ENCODE measurements at places on chromosomes 7 and 10.

DNA sequence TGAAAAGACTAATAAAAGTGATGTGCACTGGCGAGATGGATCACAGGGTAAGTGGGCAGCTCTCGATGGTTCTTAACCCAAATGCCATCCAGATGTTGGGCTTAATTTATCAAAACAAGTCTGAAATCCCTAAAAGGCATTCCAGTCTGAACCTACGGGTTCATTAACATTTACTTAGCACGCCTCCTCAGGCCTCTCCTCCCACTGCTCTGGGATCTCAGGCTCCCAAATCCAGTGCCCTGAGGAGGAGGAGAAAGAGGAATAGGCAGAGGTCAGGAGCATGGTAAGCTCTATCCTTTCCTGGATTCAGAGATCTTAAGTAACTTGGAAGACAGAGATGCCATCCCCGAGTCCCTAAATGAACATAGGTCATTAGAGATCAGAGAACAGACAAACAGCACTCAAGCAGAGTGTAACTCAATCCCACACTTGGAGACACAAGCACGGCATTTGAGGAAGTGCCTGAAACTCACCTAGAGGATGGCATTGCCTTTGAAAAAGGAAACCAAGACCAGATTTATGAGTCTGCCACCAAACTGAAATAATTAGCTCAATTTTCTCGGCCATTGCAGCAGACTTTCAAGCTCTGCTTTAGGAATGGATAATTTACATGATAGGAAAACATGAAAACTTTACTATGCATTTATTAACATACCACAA, 140.9 kb downstream of the CXCL12 start:
- DNase-seq, result no peak

DNA sequence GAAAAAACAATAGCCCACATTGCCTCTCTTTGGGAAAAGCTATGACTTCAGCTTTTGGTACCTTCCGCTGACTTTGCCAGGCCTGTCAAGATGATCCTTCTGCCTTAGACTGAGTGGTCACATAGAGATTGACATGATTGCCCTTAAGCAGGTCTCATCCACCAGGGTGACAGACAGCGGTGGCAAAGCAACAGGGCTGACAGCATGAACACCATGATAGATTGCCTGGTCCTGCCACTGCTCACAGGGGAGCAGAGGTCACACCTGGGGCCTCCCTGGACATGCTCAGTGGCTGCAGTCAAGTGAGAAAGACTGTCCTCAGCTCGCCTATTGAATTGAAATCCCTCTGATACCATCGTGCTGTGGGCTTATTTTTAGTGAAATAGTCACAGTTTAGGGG, 1080.2 kb downstream of the KCNMA1 start:
- no peak for DNase-seq

DNA sequence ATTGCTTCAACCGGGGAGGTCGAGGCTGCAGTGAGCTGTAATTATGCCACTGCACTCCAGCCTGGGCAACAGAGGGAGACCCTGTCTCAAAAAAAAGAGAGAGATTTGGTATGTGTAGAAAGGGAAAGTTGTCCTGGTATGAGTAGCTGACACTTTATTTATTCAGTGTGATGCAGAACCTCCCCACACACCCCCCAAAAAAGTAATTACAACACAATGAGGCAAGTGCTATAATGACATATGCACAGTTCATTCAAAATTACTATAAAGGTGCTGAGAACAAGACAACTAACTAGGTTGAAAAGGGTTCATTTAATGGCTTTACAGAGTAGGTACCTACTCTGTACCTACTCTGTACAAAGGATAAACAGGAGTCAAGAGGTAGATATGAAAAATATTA, 80.2 kb downstream of the PDSS1 start:
- no peak for DNase-seq

DNA sequence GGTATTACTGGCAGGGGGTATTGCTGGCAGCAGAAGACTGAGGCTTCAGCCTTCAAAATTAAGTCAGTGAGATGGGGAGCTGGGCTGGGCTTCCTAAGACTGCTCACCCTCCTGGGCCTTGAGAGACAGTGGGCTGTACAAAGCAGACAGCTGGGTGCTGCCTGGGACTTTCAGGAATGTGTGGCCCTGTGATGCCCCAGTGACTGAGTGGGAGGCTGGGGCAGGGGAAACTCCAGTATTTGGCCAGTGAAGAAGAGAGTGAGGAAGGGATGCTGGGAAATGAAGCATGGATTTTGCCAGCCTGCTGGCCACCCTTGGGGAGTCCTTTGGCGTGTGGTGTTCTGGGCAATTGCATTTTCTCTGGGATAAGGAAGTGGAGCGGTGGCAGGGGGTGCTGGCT, 442 bp downstream of the ANKRD2 start:
- DNase-seq, result no peak

DNA sequence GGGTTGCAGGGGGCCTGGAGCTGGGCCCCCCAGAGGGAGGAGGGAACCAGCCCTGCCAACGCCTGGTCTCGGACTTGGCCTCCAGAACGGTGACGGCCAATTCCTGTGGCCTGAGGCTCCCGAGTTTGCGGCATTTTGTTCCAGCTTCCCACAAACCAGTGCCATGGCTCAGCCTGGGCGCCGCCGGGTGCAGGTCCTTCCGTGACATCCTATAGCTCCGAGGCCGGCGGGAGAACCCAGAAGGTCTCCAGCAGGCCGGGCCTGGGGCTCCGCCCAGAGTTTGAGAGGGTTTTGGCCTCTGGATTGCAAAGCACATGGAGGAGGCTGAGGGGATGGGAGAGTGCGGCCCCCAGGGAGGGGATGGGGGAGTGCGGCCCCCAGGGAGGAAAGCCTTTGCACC, 92.6 kb downstream of the UNCX start:
- no peak for DNase-seq

DNA sequence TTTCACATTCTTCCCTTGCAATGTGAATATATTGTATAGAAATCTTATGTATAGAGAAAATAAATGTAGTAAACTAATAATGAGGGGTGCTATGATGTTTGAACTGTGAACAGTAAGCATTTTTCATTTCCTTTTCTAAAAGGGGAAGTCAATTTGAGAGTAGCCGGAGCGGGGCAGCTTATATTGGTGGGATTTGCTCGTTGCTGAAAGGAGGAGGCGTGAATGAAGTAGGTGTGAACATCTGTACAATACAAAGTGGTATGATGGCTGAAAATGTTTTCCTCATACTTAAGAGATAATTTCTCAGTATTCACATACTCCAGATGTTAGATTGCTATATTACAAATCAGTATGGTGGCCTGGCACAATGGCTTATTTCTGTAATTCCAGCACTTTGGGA, 87.1 kb downstream of the SRI start:
- DNase-seq, result no peak

- no peak for DNase-seq
These were observed 400.5 kb downstream of the PTPRN2 start for GRCh38 chr7:158186864-158187693.

DNA sequence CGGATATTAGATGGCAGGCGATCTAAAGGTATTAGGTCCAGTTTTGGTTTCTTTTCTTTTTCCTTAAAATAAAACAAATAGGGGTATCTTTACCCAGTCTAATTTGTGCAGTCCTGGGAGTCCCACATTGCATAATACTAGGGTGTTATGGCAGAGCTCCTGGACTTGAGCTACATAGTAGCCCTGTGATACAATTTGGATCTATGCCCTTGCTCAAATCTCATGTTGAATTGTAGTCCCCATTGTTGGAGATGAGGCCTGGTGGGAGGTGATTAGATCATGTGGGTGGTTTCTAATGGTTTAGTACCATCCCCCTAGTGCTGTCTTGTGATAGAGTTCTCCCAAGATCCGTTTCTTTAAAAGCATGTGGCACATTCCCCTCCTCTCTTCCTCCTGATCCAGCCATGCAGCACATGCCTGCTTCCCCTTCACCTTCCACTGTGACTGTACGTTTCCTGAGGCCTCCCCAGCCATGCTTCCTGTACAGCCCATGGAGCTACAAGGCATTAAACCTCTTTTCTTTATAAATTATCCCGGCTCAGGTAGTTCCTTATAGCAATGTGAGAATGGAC, 141.9 kb downstream of the RPS24 start:
- DNase-seq, result no peak

GRCh38 chr7:150755473-150756099, 18.4 kb downstream of the GIMAP5 start:
- DNase-seq, result no peak

DNA sequence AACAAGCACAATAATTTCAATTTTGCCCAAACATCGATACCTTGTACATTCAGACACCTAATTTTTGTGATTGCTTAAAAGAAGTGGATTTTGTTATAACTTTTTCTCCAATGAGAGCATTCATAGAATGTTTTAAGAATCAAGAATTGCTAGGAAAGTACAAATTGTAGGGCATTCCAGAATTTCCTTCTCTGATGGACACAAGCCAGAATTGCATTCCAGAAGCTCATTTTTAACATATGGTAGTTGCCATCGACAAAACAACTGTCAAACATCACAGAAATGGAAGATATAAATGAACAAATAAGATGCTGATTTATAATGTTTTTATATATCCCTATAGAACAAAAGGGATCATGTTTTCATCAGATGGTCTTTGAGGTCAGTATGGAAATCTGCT, 258.4 kb upstream of the NPVF start:
- DNase-seq, result no peak

- DNase-seq, result no peak
These were observed 21.4 kb downstream of the KCNK18 start for GRCh38 chr10:117218654-117219053.

- DNase-seq, result no peak
These were observed 266.6 kb downstream of the ELFN1 start for GRCh38 chr7:1936531-1937251.

DNA sequence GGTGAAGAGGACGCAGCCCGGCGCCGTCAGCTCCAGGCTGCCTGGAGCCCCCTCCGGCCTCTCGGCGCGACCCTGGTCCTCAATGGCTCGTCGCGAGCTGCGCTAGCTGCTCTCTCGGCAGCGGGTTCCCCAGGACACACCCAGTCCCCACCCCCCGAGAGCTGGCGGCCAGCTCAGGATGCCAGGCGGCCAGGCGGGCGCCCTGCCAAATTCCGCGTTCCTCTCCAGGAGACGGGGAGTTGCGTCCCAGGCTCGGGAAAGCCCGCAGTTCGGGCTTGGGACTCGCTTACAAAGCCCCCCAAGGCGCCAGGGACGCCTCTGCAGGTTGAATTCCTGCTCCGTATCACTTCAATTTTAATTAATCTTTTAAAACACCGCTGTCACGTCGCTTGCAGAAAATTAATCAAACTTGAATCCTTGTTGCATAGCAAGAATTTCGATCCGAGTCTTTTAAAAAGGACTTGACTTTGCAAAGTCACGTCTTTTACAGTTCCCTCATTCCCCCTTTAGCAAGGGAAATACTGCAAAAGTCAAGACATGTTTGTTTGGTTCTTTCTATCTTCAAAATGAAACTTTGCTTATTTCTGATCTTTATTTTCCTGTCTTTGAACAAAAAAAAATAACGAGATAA, 28.2 kb downstream of the SKIDA1 start:
- peak; percentile 72 for DNase-seq

DNA sequence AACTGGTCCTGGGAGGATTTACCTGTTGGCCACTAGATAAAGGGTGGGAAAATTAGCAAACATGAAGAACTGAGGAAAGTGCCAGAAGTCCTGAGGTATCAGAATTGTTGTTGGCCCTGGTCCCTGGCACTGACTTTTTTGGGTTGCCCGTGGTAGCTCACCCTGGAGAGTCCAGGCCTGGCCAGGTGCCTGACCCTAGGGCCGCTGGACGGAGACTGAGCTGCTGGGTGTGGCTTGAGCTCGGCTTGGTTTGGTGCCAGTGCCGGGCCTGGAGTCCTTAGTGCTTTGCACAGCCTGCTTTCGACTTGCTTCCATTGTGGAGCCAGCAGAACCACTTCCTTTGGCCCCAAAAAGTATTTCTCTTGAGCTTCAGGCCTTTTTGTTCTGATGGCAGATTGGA, 12.9 kb downstream of the MDH2 start:
- DNase-seq, result no peak

DNA sequence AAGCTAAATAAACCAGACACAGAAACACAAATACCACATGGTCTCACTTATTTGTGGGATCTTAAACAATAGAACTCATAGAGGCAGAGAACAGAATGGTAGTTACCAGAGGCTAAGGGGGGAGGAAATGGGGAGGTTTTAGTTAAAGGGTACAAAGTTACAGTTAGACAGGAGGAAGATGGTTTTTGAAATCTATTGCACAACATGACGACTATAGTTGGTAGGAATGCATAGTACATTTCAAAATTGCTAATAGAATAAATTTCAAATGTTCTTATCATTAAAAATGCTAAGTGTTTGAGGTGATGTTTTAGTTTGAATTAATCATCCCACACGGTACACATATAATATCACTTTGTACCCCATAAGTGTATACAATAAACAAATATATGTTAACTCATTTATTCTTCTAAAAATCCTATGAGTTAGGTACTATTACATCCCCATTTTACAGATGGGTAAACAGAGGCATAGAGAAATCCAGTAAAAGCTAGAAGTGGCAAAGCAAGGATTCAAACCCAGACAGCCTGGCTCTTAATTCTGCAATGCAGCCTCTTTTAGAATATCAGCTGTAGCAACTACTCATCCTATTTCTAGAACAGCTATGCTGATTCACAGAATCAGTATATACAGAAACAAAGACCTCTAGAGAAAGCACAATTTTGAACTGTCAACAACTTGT, 50.9 kb downstream of the HBP1 start:
- no peak for DNase-seq

DNA sequence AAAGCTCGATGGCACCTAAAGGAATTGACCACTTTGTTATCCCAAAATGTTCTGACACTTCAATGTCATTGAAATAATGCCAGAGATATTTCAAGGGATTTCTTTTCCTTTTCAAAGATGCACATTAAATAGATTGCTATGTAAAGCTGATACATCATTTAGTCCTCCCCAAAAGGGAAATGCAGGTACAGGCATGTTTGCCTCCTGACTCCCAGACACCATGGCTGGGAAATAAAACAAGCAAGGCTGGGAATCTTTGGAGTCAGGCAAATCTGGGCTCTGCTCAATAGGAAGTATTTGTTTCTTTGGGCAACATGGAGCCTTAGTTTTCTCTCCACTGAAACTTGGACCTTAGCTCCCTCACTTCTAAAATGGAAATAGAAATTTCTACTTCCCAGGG, 230.8 kb upstream of the LRRTM3 start:
- DNase-seq, result no peak
